Right ventricle myocardium inferior (tissue), 1 donor: ENCODE measurements at places on chromosomes 5 and 9. TPM values are rescaled to one million over a fixed set of nuclear protein-coding genes. Genes with fewer than 3 reads are reported as not detected.

Gene PALM2AKAP2
- total RNA-seq: 90.1 TPM

Gene TAF11L9
- total RNA-seq: not detected

Gene NR4A3
- total RNA-seq: 3.9 TPM

Gene FLT4
- total RNA-seq: 5.5 TPM

Gene STOML2
- total RNA-seq: 156 TPM

Gene CDKN2A
- 0.49 TPM for total RNA-seq

Gene COL5A1
- 18.7 TPM for total RNA-seq

Gene RECK
- total RNA-seq: 5.5 TPM

Gene PRR16
- 12.7 TPM for total RNA-seq

Gene LRRTM2
- total RNA-seq: not detected

Gene ADAMTS12
- 2.1 TPM for total RNA-seq

Gene SH3RF2
- 267 TPM for total RNA-seq

Gene PCDHB5
- total RNA-seq: 1.6 TPM

Gene CEP72
- total RNA-seq: 2.0 TPM

Gene LCP2
- 6.7 TPM for total RNA-seq

Gene GMCL2
- not detected for total RNA-seq

Gene KIF3A
- total RNA-seq: 10.2 TPM

GRCh38 chr9:77916410-77916819 is 115.2 kb downstream of the GNAQ start:
- no peak for DNase-seq

GRCh38 chr9:8800196-8800595 is 1000.6 kb upstream of the DMAC1 start:
- no peak for DNase-seq

DNA sequence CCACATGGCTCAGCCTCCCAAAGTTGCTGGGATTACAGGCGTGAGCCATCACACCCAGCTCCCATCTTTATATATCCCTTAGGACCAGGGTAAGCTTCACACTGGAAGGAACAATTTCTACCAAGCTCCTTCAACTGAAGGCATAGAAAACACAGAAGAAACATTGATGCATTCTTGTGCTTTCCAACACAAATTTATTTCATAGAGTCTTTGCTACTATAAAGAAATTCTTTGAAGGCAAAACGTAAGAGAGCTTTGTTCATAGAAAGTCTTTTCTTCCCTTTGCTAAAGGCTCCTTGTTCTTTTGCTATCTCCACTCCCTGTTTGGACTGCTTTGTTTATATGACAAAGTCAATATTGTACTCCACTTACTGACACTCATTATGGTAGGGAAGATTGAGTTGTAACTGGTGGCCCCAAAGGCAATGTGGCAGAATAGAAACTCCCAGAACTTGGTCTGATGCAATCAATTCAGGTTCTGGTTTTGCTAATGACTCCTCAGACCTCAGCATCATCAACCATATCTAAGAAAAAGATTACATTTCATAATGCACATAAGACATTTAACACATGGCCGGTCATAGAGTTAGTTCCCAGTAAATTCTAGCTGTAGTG is 97.4 kb upstream of the CLINT1 start:
- DNase-seq: no peak

GRCh38 chr9:137114220-137114612 is 317 bp downstream of the DPP7 start:
- peak; percentile 63 for DNase-seq

DNA sequence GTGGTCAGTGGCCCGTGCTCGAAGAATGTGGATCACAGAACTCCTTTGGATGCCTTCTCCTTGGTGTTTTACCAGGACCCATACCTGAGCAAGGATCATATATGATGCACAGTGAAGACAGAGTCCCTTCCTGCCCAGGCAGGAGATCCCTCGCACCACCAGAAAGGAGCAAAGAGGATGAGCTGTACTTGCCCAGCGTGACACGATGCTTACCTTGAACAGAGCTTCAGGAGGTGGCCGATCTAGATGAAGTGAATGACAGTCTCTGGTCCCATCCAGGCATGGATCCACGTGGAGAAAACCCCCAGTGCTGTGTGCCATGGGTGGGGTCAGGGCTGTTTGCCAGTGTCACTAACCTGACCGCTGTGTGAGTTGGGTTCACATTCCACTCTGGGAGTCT is 455.4 kb downstream of the GADD45G start:
- no peak for DNase-seq

GRCh38 chr9:129237164-129237611 is 59.1 kb upstream of the IER5L start:
- peak; percentile 13 for DNase-seq

GRCh38 chr9:88166660-88167059 is 28.4 kb upstream of the SPATA31C2 start:
- DNase-seq: no peak

DNA sequence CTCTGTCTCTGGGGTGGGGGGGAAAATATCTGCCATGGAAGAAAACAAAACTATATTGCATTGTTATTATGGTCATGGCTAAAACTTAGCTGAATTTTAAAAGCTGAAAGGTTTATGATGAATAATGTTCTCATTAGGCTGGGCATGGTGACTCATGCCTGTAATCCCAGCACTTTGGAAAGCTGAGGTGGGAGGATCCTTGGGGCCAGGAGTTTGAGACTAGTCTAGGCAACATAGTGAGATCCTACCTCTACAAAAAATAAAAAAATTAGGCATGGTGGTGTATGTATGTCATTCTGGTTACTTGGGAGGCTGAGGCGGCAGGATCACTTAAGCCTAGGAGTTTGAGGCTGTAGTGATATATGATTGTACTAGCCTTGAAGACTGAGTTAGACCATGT is 44.5 kb downstream of the IPO11 start:
- no peak for DNase-seq

DNA sequence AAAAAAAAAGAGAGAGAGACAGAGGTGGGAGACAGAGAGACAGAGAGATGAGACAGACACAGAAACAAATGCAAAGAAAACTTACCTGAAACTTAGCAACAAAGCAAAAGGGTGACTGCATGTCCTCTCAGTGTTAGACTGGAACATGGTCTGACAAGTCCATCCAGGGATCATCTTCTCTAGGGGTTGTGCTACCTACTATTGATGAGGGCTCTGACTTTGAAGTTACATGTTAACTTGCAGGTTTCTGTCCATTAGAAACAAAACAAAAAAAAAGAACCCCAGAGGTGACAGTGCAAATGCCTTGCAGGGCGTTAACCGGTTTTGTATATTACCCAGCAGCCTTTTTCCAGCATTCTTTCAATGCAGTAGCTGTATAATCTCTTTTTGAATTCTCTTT is 13.6 kb upstream of the SPARC start:
- no peak for DNase-seq

DNA sequence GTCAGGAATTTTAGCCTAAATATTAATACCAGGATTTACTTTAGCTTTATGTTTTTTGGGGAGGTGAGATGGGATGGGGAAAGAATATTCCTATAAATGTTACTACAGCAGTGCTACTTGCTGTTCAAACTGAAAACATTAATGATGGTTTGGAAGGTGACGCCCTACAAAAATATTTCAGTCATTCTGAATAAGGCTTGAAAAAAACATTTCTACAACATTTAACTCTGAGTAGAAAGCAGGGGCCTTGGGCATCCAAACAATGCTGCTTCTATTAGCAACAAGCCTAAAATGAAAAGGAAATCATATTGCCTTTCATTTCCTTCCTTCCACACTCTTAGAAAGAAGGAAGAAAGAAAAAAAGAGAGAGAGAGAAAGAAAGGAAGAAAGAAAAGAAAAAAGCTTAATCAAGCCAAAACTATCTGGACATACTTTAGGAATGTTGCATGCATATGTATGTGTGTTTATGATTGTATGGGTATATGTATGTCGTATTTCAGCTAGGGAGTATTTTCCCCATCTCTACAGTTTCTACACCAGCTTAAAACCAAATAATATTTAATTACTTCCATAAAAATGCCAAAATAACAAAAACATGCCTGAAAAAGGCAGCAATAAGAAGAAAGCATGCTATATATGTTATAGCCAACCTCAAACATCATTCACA is 16.3 kb upstream of the DAB2 start:
- no peak for DNase-seq

GRCh38 chr9:75979362-75979761 is 88.9 kb downstream of the PCSK5 start:
- no peak for DNase-seq

- DNase-seq: no peak
These were observed 29.6 kb downstream of the EHMT1 start for GRCh38 chr9:137648396-137648795.

DNA sequence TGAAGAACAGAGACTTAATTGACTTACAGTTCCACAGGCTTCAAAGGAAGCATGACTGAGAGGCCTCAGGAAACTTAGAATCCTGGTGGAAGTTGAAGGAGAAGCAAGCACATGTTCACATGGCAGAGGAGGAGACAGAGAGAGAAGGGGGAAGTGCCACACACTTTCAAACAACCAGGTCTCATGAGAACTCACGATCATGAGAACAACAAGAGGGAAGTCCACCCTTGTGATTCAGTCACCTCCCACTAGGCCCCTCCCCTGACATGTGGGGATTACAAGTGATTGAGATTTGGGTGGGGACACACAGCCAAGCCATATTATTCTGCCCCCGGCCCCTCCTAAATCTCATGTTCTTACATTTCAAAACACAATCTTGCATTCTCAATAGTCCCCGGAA is 19.5 kb downstream of the NR3C1 start:
- DNase-seq: no peak

DNA sequence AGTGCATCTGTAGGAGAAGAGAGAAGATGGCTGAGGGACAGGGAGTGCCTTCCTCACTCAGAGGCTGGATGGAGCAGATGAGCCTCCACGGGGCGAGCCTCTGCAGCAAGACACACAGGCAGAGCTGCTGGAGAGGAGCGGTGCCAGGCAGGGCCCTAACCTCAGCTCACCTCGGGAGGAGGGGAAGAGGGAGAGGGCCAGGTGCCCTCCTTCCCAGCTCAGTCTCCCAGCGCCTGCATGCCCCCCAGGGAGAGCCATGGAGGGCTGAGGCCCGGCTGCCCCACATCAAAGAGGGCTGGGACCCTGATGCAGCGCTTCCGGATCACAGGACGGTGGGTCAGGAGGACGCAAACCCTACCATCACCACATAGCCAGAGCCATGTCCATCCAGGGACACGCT is 13.6 kb upstream of the SPATA31E1 start:
- no peak for DNase-seq

DNA sequence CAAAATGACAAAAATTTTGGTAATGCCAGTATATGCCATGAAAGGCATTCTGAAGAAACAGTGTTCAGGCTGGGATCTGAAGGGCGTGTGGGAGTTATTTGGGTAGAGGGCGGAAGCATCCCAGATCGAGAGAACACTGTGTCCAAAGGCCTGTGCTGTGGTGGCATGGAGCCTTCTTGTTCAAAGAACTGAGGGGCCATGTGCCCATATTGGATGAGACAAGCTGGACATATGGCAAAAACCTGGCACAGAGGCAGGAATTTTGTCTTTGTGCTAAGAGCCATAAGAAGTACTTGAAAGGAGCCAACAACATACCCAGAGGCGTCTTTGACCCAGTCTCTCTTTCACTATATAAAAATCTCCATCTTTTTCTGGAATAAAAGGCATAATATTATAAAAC is 128.0 kb downstream of the SYK start:
- DNase-seq: no peak

- DNase-seq: no peak
These were observed 352.4 kb downstream of the IRX2 start for GRCh38 chr5:2399096-2399495.

DNA sequence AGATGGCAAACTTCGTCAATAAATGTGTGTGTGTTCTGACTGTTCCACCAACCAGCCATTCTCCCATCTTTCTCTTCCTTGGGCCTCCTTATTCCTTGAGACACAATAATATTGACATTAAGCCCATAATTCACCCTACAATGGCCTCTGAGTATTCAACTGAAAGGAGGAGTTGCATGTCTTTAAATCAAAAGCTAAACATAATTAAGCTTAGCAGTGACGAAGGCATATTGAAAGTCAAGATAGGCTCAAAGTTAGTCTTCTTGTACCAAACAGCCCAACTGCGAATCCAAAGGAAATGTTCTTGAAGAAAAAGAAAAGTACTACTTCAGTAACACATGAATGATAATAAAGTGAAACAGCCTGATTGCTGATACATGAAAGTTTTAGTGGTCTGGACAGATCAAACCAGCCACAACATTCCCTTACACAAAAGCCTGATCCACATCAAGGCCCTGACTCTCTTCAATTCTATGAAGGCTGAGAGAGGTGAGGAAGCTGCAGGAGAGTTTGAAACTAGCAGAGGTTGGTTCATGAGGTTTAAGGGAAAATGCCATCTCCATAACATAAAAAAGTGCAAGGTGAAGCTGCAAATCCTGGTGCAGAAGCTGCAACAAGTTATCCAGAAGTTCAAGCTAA is 81.4 kb downstream of the DENND1A start:
- DNase-seq: no peak

DNA sequence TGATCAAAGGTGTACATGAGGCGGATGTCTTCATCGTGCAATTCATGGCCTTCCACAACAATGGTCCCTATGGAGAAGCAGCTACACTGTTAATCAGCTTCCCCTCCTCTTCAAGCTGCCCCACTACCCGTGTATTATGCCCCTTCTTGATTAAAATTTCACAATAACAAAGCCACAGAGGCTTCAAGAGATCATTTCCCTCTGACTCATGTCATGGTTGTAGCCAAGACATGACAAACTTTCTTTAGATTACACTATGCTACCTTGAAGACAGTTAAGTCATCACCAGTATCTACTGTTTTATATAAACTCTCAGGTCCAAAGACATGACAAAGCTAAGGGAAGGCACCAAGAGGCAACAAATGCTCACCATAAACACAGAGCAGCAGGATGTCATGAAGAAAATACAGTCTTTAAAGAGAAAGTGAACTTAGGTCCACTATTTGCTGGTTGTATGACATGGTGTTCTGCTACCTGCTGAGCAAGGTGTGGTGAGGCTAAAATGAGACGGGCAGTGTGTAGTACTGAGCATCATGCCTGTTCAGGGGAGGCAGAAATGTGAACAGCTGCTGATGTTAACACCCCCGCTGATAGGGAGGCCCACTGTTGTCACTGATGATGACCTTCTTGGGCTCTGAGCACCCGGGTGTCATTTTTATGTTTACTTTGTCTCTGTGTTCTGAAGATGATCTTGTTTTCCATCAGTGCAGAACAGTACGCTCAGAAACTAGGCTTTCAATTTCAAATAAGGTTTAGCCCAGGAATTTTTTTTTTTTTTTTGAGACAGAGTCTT is 48.3 kb downstream of the IARS1 start:
- no peak for DNase-seq
